Pancreas (tissue), 10 donors: ENCODE measurements at places on chromosomes 3 and 15. TPM values are rescaled to one million over a fixed set of nuclear protein-coding genes. Genes with fewer than 3 reads are reported as not detected.
A peak's percentile ranks its signal among the peaks of the same experiment; 100 is the strongest.

The ARNT2 gene
- total RNA-seq, result 2.1 TPM

The C2CD4A gene
- total RNA-seq, result 3.6 TPM

The SPTBN5 gene
- 4.0 TPM for total RNA-seq

GRCh38 chr3:49713336-49714105, 6.0 kb downstream of the AMIGO3 start:
- DNase-seq, result peak; percentile 76
- no peaks in the 10 kb centered on the region for H3K4me1 ChIP-seq
- H3K27ac ChIP-seq, result no peak overlapping the region
- H3K4me3 ChIP-seq, result no peak overlapping the region
- no peaks in the 10 kb centered on the region for H3K27me3 ChIP-seq

The AADACL2 gene
- total RNA-seq, result not detected

DNA sequence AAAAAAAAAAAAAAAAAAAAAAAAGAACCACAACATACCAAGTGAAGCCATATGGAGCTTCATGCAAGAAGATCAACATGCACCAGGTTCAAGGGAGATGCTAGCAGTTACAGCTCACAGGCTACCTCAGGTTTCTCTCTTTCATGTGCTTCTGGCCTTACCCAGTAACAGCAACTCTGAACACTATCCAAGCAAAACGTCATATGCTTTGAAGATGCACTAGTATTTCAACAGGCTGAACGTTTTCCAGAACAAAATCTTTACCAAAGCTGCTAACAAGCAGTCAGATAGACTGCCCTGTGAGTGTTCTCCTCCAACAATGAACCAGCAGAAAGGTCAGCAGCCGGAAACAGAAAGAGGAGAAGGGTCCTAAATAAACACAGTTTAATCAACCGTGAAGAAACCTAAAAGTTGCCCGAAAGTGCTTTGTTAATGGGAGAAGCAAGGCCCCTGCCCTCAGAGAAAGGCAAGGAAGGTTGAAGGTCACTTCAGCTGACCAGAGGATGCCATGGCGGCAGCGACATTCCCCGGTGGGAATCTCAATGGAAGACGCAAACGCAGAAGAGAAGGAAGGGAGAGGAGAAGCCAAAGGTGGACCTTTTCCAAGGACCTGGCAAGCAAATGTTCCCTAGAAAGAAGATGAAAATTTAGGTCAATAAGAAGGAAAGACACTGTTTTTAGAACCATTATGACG, 80.1 kb downstream of the CCNL1 start:
- H3K27me3 ChIP-seq, result no peaks in the 10 kb centered on the region
- no peaks in the 10 kb centered on the region for H3K4me1 ChIP-seq
- H3K27ac ChIP-seq, result no peak overlapping the region
- no peak overlapping the region for H3K4me3 ChIP-seq

DNA sequence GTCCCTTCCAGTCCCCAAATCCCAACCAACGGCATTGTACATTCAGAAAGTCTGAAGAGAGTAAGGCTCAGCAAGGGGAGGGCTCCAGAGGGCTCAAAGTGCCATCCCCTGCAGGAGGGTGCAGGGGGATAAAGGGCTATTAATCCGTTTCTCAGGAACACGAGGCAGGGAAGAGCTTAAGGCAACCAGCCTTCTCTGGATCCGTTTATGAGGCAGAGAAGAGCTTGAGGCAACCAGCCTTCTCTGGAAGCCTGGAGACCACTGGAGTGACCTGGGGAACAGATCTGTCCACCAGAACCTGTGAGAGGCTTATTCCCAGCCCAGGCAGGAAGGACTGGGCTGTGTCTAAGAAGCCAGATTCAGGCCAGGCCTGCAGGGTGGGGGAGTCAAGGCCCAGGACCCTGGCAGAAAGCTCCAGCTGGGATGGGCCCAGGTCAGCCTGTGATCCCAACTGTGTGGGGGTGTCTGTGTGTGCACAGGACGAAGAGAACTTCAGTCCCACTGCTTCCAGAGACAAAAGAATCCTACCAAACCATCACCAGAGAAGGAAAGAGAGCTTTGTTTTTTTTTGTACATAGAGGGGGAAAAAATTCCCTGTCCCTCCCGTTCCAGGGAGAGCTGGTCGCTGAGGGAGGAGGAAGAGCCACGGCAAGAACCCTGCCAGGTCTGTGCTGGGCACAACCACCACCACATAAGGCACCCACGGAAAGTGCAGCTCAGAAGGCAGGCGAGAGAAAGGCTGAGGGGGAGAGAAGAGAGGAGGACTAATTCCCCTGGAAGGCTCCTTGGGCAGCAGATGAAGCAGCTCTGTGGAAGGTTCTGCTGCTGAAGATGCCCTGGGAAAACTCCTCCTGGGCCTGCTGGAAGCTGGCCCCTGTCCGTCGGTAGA, 1.6 kb upstream of the ULK3 start:
- H3K27ac ChIP-seq, result no peak overlapping the region
- no peak overlapping the region for H3K4me3 ChIP-seq
- H3K36me3 ChIP-seq, result no peaks in the 10 kb centered on the region
- no peaks in the 10 kb centered on the region for H3K27me3 ChIP-seq

DNA sequence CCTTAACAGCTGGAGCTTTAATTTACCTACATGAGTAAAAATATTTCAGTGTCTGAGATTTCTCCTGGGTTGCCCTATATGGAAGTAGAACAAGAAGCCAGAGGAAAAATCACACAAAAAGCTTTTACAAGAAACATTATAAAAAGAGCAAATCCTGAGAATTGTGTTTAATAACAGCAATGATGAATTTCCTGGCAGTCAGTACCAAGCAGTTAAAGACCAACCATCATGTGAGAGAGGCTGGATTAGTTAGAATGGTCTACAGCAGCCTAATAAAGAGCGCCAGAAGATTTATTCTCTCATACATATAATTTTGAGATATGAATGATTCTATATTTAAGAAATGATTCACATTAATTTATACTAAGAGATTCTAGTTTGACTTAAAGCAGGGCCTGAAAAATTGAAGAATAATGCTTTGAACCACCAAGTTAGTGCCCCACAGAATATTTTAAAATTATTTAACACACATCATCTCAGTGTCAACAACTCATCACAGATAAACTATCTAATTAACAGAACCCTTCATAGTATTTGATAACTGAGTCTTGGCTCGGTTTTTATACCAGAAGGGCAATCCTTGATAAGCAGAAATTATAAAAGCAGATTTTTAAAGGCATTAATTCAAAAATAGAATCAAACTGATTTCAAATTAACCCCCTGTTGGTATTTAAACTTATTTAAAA, 59.9 kb upstream of the DPH6 start:
- no peaks in the 10 kb centered on the region for H3K36me3 ChIP-seq
- H3K27ac ChIP-seq, result no peak overlapping the region
- no peak for DNase-seq
- no peaks in the 10 kb centered on the region for H3K27me3 ChIP-seq
- no peak overlapping the region for H3K4me3 ChIP-seq
- no peaks in the 10 kb centered on the region for H3K4me1 ChIP-seq

DNA sequence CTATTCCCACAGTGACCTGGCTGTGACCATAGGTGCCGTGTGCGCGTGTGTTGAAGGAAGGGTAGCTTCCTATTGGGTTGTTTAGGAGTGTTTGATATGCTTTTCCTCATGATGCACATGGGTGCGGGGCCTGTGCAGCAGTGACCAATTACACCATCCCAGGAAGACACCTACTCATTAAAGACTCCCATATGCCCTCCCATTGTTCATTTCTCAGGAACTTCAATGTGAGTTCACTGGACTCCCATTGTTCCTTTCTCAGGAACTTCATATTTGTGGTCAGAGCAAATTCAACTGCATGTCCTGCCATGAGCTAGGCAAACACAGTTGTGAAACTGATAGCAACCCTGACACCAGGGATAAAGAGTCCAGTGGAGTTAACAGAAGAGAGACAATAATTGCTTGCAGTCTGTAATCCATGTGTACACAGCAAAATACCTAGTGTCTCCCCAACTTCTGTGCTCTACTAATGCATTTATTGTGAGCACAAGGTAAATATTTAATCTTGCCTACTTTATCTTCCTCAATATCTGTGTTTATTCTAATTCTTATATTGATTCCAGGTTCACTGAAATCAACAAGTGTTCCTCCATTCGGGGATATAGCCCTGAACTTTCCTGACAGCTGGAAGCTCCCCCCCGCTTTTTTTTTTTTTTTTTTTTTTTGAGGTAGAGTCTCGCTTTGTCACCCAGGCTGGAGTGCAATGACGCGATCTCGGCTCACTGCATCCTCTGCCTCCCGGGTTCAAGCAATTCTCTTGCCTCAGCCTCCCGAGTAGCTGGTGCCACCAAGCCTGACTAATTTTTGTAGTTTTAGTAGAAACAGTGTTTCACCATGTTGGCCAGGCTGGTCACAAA, 57.5 kb upstream of the GCNT3 start:
- no peak overlapping the region for H3K4me3 ChIP-seq
- H3K27me3 ChIP-seq, result no peaks in the 10 kb centered on the region
- peak overlapping the region; percentile 33 for H3K27ac ChIP-seq
- H3K4me1 ChIP-seq, result no peaks in the 10 kb centered on the region
- DNase-seq, result no peak
- no peaks in the 10 kb centered on the region for H3K36me3 ChIP-seq

The CD200 gene
- 4.8 TPM for total RNA-seq

The CYP8B1 gene
- total RNA-seq, result not detected

The CGNL1 gene
- 30.6 TPM for total RNA-seq

DNA sequence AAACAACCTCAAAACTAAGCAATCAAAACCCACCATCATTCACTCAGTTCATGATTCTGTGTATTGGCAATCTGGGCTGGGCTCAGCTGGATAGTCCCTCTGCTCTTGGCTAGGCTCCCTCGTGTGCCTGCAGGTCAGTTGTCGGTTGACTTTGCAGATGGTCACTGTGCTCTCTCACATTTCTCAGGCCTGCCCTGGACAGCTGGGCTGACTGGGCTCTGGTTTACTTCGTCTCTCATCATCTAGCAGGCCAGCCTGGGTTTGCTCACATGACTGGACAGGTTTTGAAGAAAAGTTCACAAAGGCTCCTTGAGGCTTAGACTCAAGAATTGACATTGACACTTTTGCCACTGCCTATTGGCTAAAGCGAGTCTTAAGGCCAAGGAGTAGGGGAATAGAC, 105.0 kb upstream of the CTNNB1 start:
- H3K27me3 ChIP-seq, result no peaks in the 10 kb centered on the region
- H3K4me3 ChIP-seq, result no peak overlapping the region
- DNase-seq, result no peak

DNA sequence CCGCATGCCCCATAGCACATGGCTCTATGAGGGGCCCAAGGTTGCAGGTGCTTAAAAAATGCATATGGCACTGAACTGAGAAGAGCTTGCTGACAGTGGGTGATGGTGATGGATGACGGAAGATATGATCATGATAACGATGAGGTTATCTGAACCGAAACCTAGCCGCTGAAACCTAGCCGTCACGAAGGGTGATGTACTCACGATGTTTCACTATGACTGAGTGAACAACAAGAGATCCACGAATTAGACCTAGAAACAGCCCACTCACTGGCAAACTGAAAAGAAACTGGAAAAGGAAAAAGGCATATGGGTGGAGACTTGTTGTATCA, 57.6 kb upstream of the BCL6 start:
- no peaks in the 10 kb centered on the region for H3K4me1 ChIP-seq
- no peaks in the 10 kb centered on the region for H3K27me3 ChIP-seq
- no peak overlapping the region for H3K27ac ChIP-seq
- H3K4me3 ChIP-seq, result no peak overlapping the region
- no peaks in the 10 kb centered on the region for H3K36me3 ChIP-seq
